ENCODE measurements at places on chromosomes 6 and 20.

- no peak for DNase-seq
Observed at GRCh38 chr20:32589256-32589655, 4.1 kb upstream of the NOL4L start.

DNA sequence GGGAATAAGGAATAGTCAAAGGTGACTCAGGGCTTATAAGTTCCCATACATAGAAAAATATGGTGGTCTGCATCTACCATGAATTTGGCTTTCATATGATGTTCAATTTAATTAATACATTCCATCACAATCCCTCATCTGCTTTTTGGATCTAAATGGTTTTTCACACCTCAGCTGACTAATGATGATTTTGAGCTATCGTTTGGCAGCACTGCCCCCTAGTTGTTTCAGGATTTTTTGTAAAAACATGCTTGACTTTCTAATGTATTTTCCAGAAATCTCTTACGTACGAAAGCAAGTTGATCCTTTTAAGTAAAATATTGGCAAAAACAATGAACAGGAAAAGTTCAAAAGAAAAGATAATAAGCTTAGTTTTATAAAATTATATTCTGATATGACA lies 408.6 kb upstream of the ADGRB3 start:
- DNase-seq = no peak

- DNase-seq = no peak
Observed at GRCh38 chr6:144012534-144012933, 4.5 kb upstream of the PLAGL1 start.

DNA sequence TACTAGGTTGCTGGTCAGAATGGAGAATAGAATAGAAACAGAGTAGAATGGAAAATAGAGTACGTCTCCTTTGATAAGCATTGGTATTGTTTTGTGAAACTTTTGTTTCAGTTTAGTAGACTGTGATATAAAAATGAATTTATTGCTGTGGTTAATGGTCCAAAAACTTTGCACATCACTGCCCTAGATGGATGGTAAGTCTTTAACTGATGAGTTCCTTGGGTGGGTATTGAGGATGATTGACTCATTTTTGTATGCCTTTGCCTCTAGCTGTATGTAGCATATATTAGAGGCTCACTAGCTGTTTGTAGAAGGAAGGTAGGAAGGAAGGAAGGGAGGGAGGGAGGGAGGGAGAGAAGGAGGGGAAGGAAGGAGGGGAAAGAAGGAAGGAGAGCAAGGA lies 48.3 kb downstream of the ZDHHC14 start:
- DNase-seq = no peak

- DNase-seq = no peak
Observed at GRCh38 chr6:138563650-138564049, 64.4 kb upstream of the NHSL1 start.

- no peak for DNase-seq
Observed at GRCh38 chr6:113049190-113049589, 702.1 kb downstream of the RFPL4B start.

DNA sequence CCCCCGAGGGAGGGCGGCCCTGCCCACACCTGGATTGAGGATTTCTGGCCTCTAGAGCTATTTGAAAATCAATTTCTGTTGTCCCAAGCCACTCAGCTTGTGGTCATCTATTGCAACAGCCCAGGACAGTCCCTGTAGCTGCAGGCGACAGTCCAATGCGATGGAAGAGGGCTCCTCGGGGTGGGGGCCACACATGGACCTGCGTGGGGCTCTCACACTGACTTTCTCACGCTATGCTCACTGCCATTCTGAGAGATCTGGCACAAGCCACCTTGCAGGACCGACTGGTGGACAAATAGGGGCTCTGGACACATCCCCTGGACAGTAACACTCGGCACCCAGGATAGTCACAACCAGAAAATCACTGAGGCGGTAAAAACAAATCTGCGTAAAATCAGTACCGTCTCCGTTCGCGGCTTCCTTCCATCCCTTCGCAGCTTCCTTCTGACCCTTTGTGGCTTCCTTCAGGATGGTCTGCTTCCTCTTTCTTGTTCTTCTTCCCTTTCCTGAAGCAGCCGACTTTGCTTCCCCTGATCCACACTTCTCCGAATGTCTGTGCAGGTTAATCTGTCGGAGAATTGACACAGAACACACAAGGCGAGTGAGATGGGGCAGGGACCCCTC lies 21.8 kb downstream of the CTCFL start:
- no peak for DNase-seq

- DNase-seq = no peak
Observed at GRCh38 chr6:82484001-82484400, 120.4 kb downstream of the TPBG start.

DNA sequence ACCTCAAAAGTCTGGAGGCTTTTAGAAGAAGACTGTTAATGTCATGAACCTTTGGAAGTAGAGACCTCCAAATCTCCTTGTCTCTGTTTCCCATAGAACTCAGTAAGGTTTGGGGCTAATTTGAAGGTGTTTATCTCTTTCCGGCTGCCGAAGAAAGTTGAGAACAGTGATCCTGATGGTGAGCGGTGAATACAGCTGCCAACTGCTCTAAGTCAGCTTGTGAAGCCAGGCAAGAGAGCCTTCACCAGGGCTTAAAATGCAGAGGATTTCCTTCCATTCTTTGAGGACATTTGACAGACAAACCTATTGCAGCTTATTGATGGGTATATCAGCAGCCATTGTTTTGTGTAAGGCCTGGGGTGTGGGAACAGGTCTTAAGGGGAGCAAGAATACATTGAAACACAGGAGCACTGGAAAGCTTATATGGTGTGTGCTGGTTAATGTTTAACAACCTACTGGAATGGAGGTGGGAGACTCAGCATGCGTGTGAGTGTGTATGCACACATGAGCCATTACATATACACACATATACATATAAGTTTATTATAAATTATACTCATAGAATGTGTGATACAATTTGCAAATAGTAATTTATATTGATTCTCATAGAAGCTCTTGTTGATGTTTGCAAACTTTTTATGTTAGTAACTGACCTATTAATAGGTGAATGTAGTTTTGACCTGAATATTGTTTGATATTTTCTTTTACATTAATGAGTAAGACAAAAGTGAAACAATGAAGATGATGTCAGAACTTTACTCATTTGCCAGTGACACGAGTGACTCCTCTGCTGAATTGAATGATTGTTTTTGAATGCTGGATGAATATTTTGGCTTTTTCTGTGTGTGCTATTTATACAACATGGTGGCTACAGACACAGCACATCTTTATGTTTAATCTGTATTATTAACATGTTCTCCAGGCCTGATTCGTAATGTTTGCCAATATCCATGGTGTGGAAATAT lies 18.1 kb downstream of the PLEKHG1 start:
- DNase-seq = no peak

DNA sequence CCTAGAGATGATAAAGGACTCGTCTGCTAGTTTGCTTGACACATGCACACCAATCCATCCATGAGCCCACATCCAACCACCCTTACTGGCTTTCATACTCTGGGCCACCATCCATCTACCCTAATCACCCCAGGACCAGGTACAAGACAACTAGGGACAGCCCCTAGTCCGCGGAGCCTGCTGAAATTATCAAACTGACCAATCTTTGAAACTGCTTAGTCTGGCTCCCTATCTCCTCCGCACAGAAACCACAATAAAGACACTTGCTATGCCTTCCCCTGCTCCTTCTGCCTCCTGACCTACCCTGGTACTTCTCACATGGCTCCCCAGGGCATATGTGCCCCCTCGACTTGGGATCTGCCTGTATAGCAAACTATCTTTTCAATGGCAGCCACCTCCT lies 33.1 kb downstream of the PXDC1 start:
- no peak for DNase-seq

DNA sequence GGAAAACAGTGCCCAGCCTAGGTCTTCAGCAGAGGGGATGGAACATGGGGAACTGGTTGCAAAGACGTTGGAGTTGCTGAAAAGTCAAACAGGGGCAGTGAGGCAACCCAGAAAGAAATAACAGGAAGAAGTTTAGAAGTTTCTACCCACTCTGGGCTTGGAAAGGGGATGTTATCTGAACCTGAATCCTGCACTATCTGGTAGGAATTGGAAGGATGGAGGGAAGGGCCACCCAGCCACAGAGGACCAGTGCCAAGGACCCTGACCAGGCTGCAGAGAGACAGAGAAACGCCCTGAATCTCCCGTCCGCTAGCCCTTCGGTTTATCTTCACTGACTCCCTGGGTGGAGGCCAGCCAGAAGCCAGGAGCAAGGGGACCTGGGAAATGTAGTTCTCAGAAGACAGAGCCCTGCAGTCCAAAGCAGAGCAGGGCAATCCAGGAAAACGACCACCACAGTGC lies 217.3 kb upstream of the RREB1 start:
- DNase-seq = no peak
